ENCODE measurements at places on chromosomes 7 and 10.

GRCh38 chr7:30478349-30479201, at the start of gene NOD1:
Gene NOD1 (minus strand): TSS chr7:30478784. CDS start chr7:30456921, 21,863 bp downstream.
- no peak for DNase-seq

DNA sequence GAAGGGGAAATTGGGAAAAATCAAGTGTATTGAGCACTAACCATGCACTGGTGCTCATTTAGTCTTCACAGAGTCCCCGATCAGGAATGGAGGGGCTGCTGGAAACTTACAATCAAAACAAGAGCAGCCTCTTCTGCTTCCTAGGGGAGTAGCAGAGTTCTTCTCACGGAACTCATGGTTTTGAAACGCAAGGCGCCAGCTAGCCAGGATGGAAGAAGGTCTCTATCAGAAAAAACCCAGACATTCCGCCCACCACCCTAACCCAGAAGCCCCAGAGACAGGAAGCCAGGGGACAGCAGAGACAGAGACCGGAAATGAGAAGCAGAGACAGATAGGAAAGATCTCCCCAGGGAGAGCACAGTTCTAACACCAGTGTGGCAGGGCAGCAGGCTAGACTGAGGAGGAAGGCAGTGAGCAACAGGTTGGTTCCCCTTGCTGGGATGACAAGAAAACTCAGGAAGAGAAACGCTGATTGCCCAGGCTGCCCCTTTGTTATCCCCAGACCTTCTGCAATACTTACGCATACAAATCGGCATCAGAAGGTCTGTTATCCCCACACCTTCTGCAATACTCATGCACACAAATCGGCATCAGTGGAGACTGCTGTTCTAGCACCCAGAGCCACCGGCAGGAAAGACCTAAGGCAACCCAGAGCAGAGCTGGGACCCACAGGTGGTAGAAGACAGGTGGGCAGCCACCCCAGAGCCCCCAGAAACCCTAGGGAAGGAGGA, 99.2 kb downstream of the CPXM2 start:
- DNase-seq, result no peak

DNA sequence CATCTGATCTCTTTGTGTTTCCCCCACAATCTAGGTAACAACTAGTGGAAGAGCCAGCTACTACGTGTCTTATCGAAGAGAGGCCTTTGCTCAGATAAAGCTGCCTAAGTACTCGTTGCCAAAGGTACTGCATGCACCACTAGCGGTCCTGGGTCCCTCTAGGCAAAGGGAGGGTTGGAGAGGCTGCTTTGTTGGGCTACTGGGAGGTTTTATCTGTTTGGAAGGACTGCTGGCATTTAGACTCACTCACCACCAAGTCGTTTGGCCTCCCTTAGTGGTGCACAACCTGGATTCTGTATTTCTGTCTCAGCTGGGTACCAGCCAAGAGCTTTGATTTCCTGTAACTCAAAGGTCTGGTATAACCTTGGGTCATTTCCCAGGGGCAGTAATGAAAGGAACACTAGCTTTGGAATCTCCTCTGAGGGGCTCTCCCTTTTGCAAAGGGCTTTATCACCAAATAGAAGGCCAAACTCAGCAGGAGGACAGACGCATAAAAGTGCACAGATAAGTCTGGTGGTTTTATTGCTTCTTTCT, 498.3 kb downstream of the SORCS3 start:
- no peak for DNase-seq

- no peak for DNase-seq
Observed at GRCh38 chr10:52514481-52514880, 200.4 kb downstream of the DKK1 start.

GRCh38 chr7:24968165-24968564, 11.8 kb downstream of the OSBPL3 start:
- no peak for DNase-seq

- no peak for DNase-seq
Observed at GRCh38 chr7:121304102-121304658, 24.6 kb upstream of the WNT16 start.

All from NCI-H187 (cell line).